ENCODE measurements at places on chromosomes 4 and X.

DNA sequence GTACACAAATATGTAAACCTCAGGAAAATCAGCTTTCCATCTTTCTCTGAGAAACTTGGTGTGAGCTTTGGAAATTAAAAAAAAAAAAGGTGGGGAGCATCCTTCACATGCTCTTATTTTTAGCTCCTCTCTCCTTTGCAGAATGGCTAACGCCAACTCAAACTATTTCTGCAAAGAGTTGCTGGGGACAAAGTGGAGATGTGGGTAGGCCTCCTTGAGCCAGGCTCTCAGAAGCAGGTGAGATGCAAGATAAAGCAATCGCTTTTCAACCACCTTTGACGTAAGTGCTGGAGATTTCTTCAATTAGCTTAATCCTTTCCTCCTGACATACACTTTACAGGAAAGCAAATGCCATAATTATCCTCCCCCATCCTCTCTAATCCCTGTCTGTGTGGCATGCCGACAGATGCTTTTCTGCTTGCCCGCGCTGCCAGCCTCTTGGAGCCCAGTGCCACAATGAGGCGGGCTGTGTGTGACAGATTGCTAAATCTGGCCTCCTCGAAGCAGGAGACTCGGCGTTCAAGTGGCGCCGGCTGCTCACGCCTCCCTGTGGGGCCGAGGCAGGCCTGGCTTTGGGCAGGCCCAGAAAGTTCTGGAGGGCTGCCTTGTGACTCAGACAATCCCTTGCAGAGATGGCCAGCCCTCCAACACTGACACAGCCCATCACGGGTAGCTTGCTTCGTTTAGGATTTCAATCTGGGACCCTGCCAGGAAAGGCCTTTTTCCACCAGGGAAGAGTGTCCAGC is 64.9 kb upstream of the SOD3 start:
- DNase-seq: no peak

DNA sequence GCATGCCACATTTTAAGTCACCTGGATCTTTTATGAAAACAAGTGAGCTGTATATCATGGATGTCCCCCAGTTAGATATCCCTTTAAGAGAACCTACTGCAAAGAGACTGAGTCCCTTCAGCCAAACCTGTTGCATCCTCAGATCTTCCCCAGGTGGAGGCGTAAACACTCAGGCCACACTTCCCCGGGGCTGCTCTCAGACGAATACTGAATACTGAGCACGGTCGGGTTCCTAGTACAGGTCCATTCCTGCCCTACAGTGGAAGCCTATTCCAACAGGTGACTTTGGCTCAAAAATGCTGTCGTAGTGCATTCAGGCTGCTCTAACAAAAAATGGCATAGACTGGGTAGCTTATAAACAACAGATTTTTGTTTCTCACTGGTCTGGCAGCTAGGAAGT is 320.2 kb upstream of the CLNK start:
- DNase-seq: no peak

GRCh38 chr4:66404141-66404540 is 733.9 kb upstream of the EPHA5 start:
- no peak for DNase-seq

- DNase-seq: no peak
Observed at GRCh38 chrX:114583646-114584374, at the start of gene HTR2C. HTR2C (plus strand) TSS chrX:114584086; CDS start chrX:114726937, 142,851 bp downstream.

DNA sequence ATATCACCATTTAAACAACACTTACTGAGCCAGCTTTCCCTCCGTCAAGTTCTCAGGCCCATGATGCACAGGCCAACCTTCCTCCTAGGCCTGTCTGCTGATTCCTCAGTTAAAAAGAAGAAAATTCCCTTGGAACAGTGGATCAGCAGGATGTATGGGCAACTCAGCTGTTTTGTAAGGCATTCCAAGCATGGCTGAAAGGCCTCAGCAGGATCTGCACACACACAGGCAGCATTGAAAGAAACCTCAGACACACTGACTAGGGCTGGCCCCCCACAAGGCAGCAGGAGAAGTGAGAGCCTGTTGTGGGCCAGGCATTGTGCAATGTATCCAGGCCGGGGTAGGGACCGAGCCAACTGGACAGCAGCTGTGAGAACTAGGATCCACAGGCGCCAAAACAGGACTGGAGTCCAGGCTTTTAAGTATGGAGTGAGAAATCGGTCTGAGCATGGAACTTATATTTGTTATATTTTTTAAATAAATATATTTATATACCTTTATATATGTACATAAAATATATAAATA is 171.4 kb downstream of the NWD2 start:
- DNase-seq: no peak

DNA sequence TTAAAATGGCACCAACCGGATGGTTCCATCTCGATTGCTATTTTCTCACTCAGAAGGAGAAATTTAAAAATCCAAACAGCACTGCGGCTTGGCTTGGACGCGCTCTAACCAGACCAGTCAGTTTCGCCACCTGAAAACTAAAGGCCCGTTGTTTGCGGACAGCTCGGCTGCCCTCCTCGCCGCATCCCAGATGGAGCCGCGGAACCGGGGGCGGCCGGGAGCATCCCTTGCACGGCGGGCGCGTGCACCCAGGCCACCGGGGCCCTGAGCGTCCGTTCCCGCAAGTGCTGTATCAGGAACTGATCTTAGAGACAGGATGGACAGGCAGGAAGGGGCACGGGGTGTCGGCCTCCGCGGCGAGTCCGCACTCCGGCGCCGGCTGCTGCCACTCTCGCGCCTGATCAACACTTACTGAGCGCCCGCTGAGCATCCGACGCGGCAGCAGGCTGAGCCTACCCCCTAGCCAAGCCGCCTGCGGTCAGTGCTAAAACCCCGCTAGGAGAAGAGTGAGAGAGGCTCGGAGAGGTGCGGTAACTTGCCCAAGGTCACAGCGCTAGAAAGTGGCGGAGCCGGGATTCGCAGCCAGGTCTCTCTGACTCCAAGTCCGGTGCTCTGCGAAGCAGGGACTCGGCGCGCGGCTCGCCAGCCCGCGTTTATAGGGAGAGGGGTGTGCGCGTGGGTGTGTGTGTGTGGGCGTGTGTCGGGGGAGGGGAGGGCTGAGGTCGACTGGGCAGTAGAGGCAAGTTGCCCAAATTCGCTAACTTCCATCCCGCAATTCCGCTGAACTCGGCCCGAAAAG is at the start of gene CITED1:
Gene CITED1 (minus strand): TSS at position 629 of the 799 bp plus-strand sequence. CDS start 3,045 bp downstream, outside the sequence.
- DNase-seq: no peak

- DNase-seq: no peak
Observed at GRCh38 chr4:114311787-114312186, 286.8 kb upstream of the UGT8 start.

DNA sequence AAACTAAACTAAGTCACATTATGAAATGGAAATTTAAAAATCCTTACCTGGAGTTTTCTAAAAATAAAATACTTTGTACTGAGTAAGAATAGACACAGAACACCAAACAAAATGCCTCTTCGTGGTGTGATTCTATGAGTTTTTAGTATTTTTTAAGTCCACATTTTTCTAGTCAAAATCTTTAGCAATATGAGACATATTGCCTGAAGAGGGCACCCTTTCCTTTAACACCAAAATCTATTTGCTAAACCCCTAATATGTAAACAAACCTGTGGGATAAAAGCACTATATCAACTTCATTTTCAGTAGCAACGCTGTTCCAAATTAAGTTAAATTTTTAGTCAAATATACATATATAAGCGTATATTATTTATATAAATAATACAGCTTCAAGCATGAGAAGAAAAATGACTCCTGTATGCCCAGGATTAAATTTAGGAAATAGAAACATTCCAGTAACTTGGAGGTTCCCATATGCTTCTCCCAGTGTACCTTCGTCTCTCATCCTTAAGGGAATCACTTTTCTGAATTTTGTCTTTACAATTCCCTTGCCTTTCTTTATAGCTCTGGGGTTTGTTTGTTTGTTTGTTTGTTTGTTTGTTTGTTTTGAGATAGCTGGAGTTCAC is 23.0 kb upstream of the PGM2 start:
- DNase-seq: no peak

DNA sequence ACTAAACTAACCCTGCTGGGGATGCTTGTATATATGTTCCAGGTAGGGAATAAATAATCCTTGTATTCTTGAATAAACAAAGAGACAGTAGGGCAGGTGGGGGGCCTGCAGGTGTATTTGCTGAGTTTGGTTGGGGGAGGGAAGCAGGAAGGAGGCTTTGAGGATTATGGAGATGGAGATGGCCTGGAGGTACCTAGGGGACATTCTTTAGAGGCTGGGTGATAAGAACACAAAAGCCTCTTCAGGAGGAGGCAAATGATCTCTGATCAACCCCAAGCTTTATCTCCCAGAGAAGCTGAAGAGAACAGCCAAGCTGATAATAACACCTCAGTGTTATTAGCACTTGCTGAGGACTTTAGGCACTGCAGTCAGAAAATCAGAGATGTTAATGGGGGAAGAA is 187.7 kb downstream of the MGST2 start:
- DNase-seq: no peak

GRCh38 chr4:174531486-174531885 is 9.2 kb upstream of the HPGD start:
- no peak for DNase-seq

GRCh38 chrX:121102101-121102500 is 54.7 kb downstream of the GLUD2 start:
- no peak for DNase-seq

GRCh38 chr4:122038896-122039295 is 87.0 kb upstream of the TRPC3 start:
- no peak for DNase-seq

- no peak for DNase-seq
Observed at GRCh38 chrX:115021121-115021520, 3.7 kb upstream of the IL13RA2 start.

- DNase-seq: no peak
Observed at GRCh38 chrX:122094611-122095010, 1047.2 kb downstream of the GLUD2 start.

- DNase-seq: no peak
Observed at GRCh38 chr4:160510928-160511327, 1408.0 kb downstream of the RAPGEF2 start.

- peak; percentile 37 for DNase-seq
Observed at GRCh38 chrX:149470955-149471354, 34.2 kb downstream of the IDS start.

GRCh38 chrX:9440116-9440844 is 24.6 kb upstream of the TBL1X start:
- no peak for DNase-seq

DNA sequence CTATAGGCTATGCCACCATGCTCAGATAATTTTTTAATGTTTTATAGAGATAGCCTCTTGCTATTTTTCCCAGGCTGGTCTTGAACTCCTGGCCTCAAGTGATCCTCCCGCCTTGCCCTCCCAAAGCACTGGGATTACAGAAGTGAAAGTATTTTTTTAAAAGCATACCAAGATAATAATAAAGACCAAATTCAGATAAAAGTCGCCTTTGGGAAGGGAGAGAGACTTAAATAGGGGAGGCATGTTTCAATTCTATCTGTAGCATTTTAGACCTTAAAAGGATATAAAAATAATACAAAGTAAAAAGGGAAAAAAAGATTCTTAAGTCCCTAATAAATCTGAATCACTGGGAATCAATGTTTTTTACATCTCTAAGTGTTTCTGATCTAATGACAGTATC is 108.9 kb downstream of the AFAP1 start:
- no peak for DNase-seq

DNA sequence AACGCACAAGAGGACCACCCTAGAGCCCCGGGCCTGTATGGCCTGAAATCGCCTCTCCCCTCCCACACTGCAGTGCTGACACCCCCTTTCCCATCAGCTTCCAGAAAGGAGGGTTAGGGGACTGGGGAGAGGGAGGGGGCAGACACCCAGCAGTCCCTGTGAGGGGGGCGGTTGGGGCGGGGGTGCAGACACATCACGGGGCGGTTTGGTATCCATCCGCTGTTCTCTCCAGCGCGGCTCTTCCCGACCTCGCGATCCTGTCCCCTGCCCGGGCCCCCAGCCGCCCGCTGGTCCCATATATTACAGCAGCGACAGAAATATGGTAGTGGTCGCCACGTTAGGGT is 404 bp upstream of the GPRASP2 start:
- DNase-seq: no peak

DNA sequence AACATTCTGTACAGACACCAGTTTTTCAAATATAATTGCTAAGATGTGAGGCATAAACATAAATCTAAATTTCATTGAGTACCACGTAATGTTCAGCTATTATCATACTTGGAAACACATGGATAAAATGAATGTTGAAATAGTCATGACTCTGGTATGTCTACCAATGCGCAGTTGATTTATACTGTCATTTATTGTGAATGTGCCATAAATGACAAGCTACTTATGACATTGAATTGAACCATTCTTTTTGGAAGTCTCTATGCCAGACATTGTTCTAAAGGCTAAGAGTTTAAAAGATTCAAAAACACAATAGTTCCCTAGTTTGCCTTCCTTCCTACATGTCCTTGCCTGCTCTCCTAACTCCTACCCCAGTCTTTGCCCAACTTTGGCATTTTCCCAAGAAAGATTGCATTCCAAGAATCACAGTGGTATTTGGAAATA is 96.6 kb upstream of the DMD start:
- no peak for DNase-seq

- no peak for DNase-seq
Observed at GRCh38 chr4:72286185-72286584, 254.4 kb downstream of the NPFFR2 start.

- DNase-seq: no peak
Observed at GRCh38 chr4:101074326-101074725, 273.0 kb downstream of the PPP3CA start.

- DNase-seq: no peak
Observed at GRCh38 chr4:2363056-2363721, 55.3 kb downstream of the ZFYVE28 start.

- no peak for DNase-seq
Observed at GRCh38 chr4:47852136-47852535, 14.3 kb upstream of the CORIN start.

- no peak for DNase-seq
Observed at GRCh38 chr4:12894062-12894461, 590.1 kb downstream of the RAB28 start.

DNA sequence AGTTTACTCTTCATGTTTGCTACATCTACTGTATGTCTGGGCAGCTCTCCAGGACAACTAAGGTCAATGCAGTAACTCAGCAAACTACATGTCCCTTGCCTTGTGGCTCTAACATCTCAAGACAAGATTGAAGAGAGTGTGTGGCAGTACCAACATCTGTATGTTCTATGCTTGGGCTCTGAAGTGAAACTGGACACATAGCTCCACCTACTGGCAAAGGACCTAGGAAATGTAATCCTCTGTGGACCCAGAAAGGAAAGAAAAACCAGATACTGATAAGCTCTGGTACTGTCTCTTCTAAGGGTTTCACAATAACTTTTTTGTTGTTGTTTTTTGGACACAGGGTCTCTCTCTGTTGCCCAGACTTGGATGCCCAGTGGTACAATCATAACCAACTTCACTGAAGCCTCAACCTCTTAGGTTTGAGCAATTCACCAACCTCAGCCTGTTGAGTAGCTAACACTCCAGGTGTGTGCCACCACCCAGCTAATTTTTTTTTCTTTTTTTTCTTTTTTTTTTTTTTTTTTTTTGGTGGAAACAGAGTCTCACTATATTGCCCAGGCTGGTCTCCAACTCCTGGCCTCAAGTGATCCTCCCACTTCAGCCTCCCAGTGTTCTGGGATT is 64.1 kb downstream of the QDPR start:
- peak; percentile 10 for DNase-seq

DNA sequence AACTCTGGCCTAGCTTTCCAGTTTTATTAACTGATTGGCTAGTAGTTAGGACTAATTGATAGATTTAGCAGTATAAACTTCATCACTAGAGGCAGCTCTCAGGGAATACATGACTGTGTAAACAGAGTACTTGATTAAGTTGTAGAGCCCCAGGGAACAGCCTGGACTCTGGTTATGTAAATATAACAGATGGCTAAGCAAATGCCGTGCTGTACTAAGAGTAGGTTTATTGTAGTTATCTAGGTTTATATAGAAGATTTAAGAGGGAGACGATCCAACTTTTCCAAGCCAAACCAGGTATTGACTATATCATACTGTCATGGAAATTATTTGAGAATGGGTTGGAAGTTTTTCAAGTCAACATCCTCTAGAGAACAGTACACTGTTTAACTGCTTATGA is 463.4 kb upstream of the GRID2 start:
- DNase-seq: no peak

Data from stimulated activated CD4-positive, alpha-beta T cell treated with anti-CD3 and anti-CD28 coated beads, Interleukin-1b, Interleukin-23, amount 100 ng/mL, for 1 hour (primary cell).